ENCODE measurements at places on chromosomes 2 and 18. TPM values are rescaled to one million over a fixed set of nuclear protein-coding genes. Genes with fewer than 3 reads are reported as not detected.

The ABCG5 gene
- total RNA-seq, result not detected

GRCh38 chr18:27311114-27311513 lies 126.0 kb upstream of the CHST9 start:
- DNase-seq, result no peak

GRCh38 chr2:228689053-228689452 lies 507.6 kb upstream of the SPHKAP start:
- no peak for DNase-seq

The CRYGD gene
- not detected for total RNA-seq

GRCh38 chr2:218478544-218478943 lies 59.6 kb downstream of the VIL1 start:
- DNase-seq, result no peak

The DSG1 gene
- 0.02 TPM for total RNA-seq

- no peak for DNase-seq
These were observed 18.6 kb downstream of the PRKD3 start for GRCh38 chr2:37306024-37306423.

GRCh38 chr2:129754421-129754820 lies 225.0 kb upstream of the RAB6C start:
- no peak for DNase-seq

The COLEC12 gene
- total RNA-seq, result 41.9 TPM

GRCh38 chr2:105895990-105896764 lies 151.5 kb downstream of the NCK2 start:
- DNase-seq, result no peak

- DNase-seq, result no peak
These were observed 366.7 kb upstream of the SPHKAP start for GRCh38 chr2:228548230-228548629.

GRCh38 chr2:234187646-234188174 lies 137.2 kb downstream of the SPP2 start:
- no peak for DNase-seq

The BMP10 gene
- not detected for total RNA-seq

The CLASP1 gene
- total RNA-seq, result 29.2 TPM

- DNase-seq, result no peak
These were observed 201.2 kb downstream of the PIK3C3 start for GRCh38 chr18:42156281-42156680.

GRCh38 chr18:5628512-5629255 lies 84.9 kb upstream of the EPB41L3 start:
- no peak for DNase-seq

The ATP8B1 gene
- 0.64 TPM for total RNA-seq

- DNase-seq, result no peak
These were observed 89.1 kb downstream of the PLA2R1 start for GRCh38 chr2:159973325-159973724.

DNA sequence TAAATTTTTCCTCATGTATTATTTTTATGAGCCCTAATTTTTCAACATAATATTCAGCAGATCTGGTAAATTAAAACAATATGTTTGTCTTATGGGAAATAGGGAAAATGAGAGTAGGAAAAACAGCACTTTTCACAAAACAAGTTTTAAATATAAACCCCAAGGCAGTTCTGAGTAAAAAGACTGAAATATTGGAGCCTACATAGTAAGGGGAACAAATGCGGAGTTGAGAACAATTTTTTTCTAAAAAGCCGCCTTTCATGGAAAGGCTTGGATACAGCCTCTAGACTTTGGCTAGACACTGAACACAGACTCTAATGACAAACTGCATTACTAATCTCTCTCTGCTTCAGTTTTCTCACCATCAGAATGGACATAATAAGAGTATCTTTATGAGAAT lies 174.1 kb downstream of the NOL4 start:
- DNase-seq, result no peak

DNA sequence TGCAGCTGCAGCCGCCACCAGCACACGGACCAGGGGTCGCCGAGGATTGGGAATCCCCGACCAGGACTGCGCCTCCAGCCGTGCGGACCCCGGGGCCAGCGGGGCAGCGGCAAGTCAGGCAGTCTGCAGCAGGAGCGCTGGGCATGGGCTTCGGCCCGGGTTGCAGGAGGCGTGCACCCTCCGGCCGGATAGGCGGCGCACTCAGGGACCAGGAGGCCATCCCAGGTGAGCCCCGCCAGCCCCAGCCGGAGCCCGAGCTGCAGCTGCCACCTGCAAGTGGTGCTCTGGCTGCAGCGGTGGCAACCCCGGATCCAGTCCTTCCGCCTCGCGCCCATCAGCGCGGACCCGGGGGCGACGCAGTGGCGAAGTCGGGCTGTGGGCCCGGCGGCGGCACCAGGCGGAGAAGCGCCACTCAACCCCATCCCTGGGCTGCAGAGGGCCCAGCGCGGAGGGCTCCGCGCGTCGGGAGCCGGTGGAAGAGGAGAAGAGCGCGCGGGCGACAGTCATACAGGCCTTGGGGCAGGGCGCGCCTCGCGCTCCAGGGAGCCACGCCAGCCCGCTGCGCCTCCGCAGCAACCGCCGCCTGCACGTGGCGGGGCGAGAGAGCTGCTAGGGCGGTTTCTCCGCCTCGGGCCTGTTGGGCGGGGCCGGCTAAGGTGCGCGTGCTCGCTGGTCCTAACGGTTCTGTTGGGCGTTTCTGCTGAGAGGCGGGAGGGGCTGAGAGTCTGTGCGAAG lies 73.8 kb downstream of the RPIA start:
- no peak for DNase-seq

All from H4 (cell line).